Thyroid gland (tissue), 4 donors: ENCODE measurements at places on chromosomes 4 and X. TPM values are rescaled to one million over a fixed set of nuclear protein-coding genes. Genes with fewer than 3 reads are reported as not detected.

GUCY1B1 gene
- 6.8 TPM for total RNA-seq

ACOX3 gene
- total RNA-seq: 43.7 TPM

UBA6 gene
- 159 TPM for total RNA-seq

LPAR4 gene
- 2.0 TPM for total RNA-seq

CPE gene
- total RNA-seq: 334 TPM

ATP2B3 gene
- not detected for total RNA-seq

ABLIM2 gene
- 9.4 TPM for total RNA-seq

SPP1 gene
- total RNA-seq: 1.0 TPM

CXCL5 gene
- not detected for total RNA-seq

GPR173 gene
- total RNA-seq: 0.88 TPM

CYTL1 gene
- total RNA-seq: 2.5 TPM

DNA sequence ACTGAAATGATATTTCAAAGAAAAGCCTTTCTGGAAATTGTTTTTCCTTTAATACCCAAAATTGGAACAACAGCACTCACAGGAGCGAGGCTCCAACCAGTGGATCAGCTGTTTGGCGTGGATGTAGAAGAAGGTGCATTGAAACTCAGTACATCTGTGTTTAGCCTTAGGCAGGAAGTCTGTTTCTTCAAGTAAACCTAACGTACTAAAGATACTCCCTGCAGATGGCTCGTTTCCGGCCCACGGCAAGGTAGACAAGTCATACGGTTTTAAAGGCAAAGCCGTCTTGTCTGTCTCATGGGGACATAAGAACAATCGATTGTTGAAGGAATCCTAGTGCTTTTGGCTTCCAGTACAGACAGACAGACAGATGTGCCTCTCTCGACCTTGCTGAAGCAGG, 50.0 kb upstream of the CLCN4 start:
- no peaks in the 10 kb centered on the region for H3K36me3 ChIP-seq
- DNase-seq: no peak
- no peaks in the 10 kb centered on the region for H3K27me3 ChIP-seq
- no peaks in the 10 kb centered on the region for H3K4me1 ChIP-seq
- no peak overlapping the region for H3K4me3 ChIP-seq
- no peak overlapping the region for H3K27ac ChIP-seq

DNA sequence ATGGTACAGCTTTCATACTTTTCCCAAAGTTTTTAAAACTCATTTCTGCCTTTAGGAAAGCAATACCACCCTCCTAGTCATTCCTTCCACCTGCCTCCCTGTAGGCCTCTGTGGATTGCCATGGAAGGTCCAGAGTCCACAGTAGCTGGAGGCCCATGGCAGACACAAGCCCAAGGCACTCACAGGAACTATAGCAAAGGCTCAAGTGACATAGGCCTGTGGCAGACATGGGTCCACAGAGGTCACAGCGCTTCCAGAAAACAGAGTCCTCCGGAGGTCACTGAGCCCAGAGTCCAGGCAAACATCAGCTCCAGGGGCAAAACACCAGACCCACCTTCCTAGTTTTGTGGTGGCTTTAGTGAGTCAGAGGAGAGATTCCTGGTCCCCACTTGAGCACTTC, 147.6 kb upstream of the ATP6AP2 start:
- H3K4me3 ChIP-seq: no peak overlapping the region
- no peaks in the 10 kb centered on the region for H3K36me3 ChIP-seq
- H3K27ac ChIP-seq: no peak overlapping the region
- H3K4me1 ChIP-seq: no peaks in the 10 kb centered on the region
- H3K27me3 ChIP-seq: no peaks in the 10 kb centered on the region

GRCh38 chr4:70629469-70630090, 1.0 kb downstream of the ENAM start:
- no peaks in the 10 kb centered on the region for H3K4me1 ChIP-seq
- H3K4me3 ChIP-seq: no peak overlapping the region
- no peaks in the 10 kb centered on the region for H3K27me3 ChIP-seq
- DNase-seq: no peak

DNA sequence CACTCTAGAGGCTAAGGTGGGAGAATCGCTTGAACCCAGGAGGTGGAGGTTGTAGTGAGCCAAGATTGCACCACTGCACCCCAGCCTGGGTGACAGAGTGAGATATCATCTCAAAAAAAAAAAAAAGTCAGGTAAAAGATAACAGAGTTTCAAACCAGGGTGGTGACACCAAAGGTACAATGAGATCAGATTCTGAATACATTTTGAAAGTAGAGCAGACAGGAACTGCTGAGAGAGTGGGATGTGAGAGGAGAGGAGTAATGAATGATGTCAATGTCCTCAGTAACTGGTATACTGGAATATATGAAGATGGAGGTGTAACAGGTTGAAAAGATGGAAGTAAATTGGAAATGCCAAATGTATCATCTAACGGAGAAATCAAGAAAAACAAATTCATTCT, 135.6 kb downstream of the CAMK2D start:
- no peak overlapping the region for H3K4me3 ChIP-seq
- H3K27me3 ChIP-seq: no peaks in the 10 kb centered on the region
- no peaks in the 10 kb centered on the region for H3K36me3 ChIP-seq
- DNase-seq: no peak
- no peaks in the 10 kb centered on the region for H3K4me1 ChIP-seq
- no peak overlapping the region for H3K27ac ChIP-seq

DNA sequence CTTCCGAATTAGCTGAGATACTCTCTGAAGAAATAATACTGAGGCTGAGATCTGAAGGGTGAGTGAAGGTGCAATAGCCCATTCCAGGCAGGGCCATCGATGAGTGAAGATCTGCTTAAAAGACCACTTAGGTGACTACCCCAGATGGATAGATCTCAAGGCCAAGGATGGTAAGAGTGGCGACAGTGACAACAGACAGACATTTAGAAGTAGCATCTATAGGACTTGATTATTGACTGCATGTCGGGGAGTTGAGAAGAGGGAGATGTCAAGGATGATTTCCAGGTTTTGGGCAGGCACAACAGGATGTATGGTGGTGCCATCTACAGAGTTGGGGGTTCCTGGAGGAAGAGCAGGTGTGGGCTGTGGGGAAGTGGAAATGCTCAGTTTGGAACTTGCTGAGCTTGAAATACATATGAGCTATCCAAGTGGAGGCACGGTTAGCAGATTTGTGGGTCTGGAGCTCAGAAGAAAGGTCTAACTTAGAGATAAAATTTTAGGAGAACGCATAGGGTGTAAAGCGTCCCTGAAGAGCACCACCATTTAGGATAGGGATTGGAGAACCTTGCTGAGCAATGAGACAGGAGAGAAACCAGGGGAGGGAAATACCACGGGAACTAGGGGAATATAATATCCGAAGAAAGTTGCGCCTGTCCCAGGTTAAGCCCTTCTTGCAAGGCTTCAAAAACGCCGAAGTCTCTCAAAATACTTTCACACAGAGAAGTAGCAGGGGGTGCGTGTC, 688 bp downstream of the UFSP2 start:
- H3K27me3 ChIP-seq: no peaks in the 10 kb centered on the region
- no peaks in the 10 kb centered on the region for H3K36me3 ChIP-seq
- H3K4me3 ChIP-seq: peak overlapping the region; percentile 94
- peaks cover 37% of the 10 kb centered on the region for H3K4me1 ChIP-seq
- H3K27ac ChIP-seq: peak overlapping the region; percentile 99

DNA sequence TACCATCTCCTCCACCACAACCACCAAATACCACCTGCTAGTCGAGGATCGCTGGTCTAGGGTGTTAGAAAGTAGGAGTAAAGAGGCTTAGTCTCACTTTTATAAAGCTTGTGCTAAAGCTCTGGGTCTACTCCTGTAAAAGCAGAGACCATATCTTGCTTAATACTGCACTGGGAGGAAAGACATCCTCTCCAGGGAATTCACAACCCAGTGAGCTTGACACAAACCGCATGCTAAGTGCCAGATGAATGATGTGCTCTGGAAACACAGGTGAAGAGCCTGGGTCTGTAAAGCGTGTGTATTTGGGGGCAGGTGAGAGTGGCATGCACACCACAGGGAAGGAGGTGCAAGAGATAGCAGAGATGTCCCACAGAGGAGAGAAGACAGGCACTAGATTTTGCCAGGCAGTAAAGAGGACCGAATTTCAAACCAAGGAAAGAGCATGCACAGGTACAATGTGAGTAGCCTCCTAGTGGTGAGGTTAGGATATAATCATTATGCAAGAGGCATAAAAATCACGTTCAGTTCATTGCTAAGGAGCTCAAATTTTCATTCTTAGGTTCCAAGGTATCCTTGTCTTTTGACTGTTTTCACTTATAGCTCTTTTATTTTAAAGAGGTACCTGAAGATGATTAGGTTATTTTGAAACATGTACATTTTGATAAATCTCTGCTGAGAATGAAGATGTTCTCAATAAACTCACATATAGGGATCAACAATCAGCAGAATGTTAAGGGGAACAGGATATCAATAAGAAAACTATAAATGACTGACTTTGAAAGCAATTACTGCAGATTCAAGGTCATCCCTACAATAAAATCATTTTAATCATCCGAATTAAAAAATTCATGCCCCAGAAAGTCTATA, 20.7 kb downstream of the TAPT1 start:
- H3K27ac ChIP-seq: no peak overlapping the region
- no peak for DNase-seq
- peaks cover 19% of the 10 kb centered on the region for H3K4me1 ChIP-seq
- no peak overlapping the region for H3K4me3 ChIP-seq

DNA sequence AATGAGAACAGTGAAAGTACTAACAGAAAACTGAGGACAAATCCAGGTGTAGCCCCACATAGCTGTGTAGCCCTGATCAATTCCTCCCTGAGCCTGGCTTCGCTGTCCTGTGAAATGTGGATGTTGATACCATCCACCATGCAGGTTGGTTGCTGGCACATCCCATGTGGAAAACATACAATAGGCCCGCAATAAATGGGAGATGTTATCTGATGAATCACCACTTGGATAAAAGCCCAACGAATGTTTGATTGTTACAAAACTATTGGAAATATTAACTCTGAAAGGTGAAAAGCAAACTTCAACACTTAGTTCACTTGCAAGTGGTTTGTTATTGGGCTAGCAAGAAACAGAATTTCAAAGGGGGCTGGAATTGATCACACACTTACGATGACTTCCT, 186.3 kb upstream of the FTHL17 start:
- no peak overlapping the region for H3K4me3 ChIP-seq
- H3K27me3 ChIP-seq: no peaks in the 10 kb centered on the region
- no peak for DNase-seq
- H3K27ac ChIP-seq: no peak overlapping the region

DNA sequence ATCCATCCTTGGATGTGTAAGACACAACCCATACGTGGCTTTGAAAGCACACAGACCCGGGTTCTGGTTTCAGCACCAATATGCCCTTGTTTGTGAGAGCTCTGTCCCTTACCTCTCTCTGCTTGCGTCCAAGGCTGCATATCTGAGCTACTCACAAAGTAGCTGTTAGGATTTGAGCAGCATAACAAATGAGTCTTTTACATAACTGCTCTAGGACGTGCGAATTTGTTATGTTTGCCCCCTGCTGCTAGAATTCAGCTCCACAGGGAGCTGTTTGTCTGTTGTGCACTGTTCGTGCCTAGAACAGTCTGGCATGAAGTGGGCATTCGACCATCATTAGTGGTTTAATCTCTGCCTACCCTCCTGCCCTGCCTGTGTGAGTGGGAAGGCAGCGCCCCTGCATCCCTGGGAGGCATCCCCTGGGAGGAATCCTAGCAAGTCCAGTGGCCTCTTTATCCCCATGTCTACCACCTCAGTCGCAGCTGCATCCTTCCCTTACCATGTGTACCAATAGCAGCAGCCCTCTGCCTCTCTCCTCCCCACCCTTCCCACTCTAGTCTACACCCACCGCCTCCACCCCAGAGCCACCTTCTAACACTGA, 42.1 kb downstream of the SLC2A9 start:
- H3K36me3 ChIP-seq: no peaks in the 10 kb centered on the region
- no peaks in the 10 kb centered on the region for H3K4me1 ChIP-seq
- no peak overlapping the region for H3K27ac ChIP-seq

DNA sequence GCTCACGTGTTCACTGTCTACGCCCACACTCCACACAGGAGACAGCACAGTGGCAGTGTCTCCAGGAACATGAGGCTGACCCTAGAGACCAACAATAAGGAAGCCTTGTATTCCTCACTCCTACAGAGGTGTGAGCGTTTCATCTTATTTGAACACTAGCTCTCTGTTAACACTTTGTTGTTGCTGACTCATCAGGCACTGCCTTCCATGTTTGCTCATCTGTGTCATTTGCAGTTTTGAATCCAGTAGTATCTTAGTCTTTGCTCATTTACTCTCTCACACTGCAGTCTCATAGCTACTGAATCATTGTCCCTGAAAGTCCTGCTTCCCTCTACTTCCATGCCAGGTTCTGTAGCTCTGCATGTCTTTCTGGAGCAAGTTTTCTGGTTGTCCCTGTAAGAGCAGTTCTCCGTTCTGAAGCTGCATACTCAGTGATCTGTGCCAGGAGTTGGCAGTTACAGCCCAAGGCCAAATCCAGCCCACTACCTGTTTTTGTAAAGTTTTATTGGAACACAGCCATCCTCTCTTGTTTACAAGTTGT, 80.3 kb upstream of the DCLK2 start:
- H3K27ac ChIP-seq: peak overlapping the region; percentile 74
- peak; percentile 34 for DNase-seq
- no peak overlapping the region for H3K4me3 ChIP-seq
- no peaks in the 10 kb centered on the region for H3K36me3 ChIP-seq
- H3K4me1 ChIP-seq: peaks cover 14% of the 10 kb centered on the region

DNA sequence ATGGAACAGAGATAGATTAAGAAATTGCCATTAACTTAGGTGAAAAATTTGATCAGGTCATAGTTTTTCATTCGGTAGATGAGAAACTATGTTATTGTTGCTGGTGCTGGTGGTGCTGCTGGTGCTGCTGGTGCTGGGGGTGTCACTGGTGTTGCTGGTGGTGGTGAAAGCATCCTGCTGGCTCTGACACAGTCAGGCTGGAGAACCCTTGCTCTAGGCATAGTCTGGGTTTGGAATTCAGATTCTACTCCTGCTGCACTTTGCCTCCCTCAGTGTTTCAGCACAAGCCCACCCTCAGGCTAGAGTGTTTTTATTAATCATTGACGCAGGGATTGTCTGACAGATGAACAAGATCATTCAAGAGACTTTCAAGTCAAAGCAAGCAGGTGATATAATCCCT, 80.2 kb downstream of the USP46 start:
- no peaks in the 10 kb centered on the region for H3K36me3 ChIP-seq
- H3K27me3 ChIP-seq: no peaks in the 10 kb centered on the region
- H3K4me3 ChIP-seq: no peak overlapping the region
- peaks cover 7% of the 10 kb centered on the region for H3K4me1 ChIP-seq

- no peaks in the 10 kb centered on the region for H3K27me3 ChIP-seq
- no peak overlapping the region for H3K4me3 ChIP-seq
- no peaks in the 10 kb centered on the region for H3K4me1 ChIP-seq
- no peaks in the 10 kb centered on the region for H3K36me3 ChIP-seq
- DNase-seq: no peak
- no peak overlapping the region for H3K27ac ChIP-seq
Observed at GRCh38 chr4:54709400-54709799, 51.6 kb downstream of the KIT start.

DNA sequence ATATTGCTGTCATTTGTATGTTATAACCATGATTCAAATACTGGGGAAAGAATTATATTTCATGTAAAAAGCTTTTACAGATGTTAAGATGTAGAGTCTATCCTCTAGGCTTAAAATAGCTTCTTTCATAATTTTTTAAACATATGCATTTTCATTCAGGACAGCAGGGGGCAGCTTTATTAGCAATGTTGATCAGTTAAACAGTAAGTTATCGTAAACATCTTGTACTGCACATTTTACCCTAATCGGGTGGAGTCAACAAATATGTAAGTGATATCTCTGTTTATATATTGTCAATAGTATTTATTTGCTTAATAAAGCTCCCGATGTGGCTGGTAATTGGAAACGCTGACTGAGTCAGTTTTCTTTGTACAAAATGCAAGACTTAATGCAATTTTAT, 142.5 kb upstream of the MED14 start:
- H3K27me3 ChIP-seq: no peaks in the 10 kb centered on the region
- no peaks in the 10 kb centered on the region for H3K36me3 ChIP-seq
- no peak overlapping the region for H3K27ac ChIP-seq
- no peak for DNase-seq
- no peak overlapping the region for H3K4me3 ChIP-seq
